Stimulated activated CD4-positive, alpha-beta T cell treated with anti-CD3 and anti-CD28 coated beads, Interleukin-1b, Interleukin-23, amount 100 ng/mL, for 24 hours (primary cell): ENCODE measurements at places on chromosomes 13 and 19.

- no peak for DNase-seq
Measured at GRCh38 chr13:25762795-25763377, 288.9 kb downstream of the SHISA2 start.

- no peak for DNase-seq
Measured at GRCh38 chr13:46361276-46361934, 25.6 kb downstream of the RUBCNL start.

- DNase-seq, result no peak
Measured at GRCh38 chr19:3862826-3863500, 5.9 kb downstream of the ZFR2 start.

- DNase-seq, result no peak
Measured at GRCh38 chr13:43391036-43391435, 367.6 kb downstream of the DNAJC15 start.

GRCh38 chr13:84380866-84381265, 498.6 kb upstream of the SLITRK1 start:
- no peak for DNase-seq

GRCh38 chr13:81106348-81106747, 765.4 kb upstream of the SPRY2 start:
- DNase-seq, result no peak
